ENCODE measurements at places on chromosomes 3 and 15. TPM values are rescaled to one million over a fixed set of nuclear protein-coding genes. Genes with fewer than 3 reads are reported as not detected.

Gene ANKRD63
- not detected for total RNA-seq

Gene TBCCD1
- total RNA-seq = 13.5 TPM

DNA sequence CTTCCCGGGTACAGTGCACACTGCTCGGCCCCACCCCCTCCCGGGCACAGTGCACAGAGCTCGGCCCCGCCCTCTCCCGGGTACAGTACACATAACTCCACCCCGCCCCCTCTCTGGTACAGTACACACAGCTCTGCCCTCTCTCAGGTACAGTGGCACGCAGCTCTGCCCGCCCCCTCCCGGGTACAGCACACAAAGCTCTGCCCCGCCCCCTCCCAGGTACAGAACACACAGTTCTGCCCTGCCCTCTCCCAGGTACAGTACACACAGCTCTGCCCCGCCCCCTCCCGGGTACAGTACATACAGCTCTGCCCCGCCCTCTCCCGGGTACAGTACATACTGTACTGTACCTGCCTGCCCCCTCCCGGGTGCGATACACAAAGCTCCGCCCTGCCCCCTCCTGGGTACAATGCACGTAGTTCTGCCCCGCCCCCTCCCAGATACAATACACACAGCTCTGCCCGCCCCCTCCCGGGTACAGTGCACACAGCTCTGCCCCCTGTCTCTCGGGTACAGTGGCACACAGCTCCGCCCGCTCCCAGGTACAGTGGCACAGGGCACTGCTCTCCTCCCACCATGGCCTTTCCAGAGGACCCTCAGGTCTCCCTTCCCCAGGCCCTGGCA lies 16.4 kb upstream of the PRR20G start:
- no peak overlapping the region for H3K4me3 ChIP-seq
- H3K4me1 ChIP-seq = no peaks in the 10 kb centered on the region
- no peak overlapping the region for H3K27ac ChIP-seq
- peaks cover 54% of the 10 kb centered on the region for H3K27me3 ChIP-seq
- no peak for DNase-seq

- peaks cover 18% of the 10 kb centered on the region for H3K27me3 ChIP-seq
- no peak overlapping the region for H3K27ac ChIP-seq
- no peak overlapping the region for H3K4me3 ChIP-seq
- H3K36me3 ChIP-seq = no peaks in the 10 kb centered on the region
- DNase-seq = no peak
Observed at GRCh38 chr15:58458076-58458475, 26.3 kb downstream of the LIPC start.

GRCh38 chr15:47485419-47485818 lies 231.9 kb upstream of the SEMA6D start:
- no peak for DNase-seq
- H3K27ac ChIP-seq = no peak overlapping the region
- no peak overlapping the region for H3K4me3 ChIP-seq
- no peaks in the 10 kb centered on the region for H3K4me1 ChIP-seq
- H3K36me3 ChIP-seq = no peaks in the 10 kb centered on the region
